NCI-H460 (cell line): ENCODE measurements at places on chromosomes 5 and 9. TPM values are rescaled to one million over a fixed set of nuclear protein-coding genes. Genes with fewer than 3 reads are reported as not detected.

- DNase-seq, result no peak
Observed at GRCh38 chr5:181136361-181136955, 5.5 kb upstream of the OR2V1 start.

Gene CYSRT1
- total RNA-seq, result 0.59 and 1.4 TPM in 2 replicates

DNA sequence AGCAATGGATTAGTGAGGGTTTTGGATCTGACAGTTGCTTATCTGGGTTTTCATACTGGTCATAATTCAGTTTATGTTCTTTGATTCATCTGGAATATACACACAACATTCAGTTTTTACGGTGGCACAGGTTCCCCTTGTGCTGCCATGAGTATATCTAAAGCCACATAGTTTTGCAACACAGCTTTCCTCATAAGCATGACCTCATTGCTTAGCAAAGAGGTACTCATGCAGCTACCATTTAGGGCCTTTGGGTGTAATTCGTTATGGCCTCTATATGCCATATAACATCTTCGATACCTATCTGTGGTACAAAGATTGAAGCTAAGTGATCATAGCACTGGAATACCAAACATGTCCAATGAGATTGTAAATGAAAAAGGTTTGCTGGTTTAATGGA is 2.9 kb upstream of the RBM22 start:
- DNase-seq, result no peak

DNA sequence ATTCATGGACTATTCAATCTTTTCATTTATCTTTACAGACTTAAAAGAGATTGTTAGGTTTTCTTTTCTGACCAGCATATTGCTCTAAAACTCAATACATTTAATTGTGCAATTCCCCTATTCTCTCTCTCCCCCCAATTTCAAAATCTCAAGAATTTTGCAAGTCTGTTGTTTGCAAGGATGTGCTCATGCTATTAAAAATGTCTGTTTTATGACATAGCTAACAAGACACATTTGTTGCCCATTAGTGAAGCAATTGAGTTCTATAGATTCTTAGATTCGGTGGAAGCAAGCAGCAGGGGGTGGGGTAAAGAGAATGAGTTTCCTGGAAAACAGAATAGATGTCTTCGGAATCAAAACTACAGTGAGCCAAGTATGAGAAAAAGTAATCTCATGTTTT is 8.5 kb upstream of the CSNK1A1 start:
- DNase-seq, result no peak

DNA sequence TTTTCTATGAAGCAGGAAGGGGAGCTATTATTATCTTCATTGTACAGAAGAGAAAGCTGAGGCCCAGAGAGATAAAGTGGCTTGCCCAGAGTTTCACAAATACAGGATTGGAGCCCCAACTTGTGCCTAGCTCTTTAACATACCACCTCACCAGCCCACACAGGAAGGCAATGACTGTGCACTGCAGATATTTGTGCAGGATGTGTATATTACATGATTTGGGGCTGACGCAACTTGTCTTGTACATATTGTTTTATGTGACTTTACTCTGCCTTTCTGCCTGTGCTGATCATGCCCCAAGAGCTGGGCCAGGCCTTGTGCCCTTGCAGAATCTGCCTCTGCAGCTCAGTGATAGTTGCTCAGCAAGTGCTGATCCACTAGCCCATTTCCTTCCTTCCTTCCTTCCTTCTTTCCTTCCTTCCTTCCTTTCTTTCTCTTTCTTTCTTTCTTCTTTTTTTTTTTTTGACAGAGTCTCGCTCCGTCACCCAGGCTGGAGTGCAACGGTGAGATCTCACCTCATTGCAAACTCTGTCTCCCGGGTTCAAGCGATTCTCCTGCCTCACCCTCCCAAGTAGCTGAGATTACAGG is 106.6 kb upstream of the TBCA start:
- no peak for DNase-seq
